ENCODE measurements at places on chromosomes 5 and 9.

- DNase-seq = no peak
Measured at GRCh38 chr9:109518621-109519335, 20.7 kb upstream of the PTPN3 start.

DNA sequence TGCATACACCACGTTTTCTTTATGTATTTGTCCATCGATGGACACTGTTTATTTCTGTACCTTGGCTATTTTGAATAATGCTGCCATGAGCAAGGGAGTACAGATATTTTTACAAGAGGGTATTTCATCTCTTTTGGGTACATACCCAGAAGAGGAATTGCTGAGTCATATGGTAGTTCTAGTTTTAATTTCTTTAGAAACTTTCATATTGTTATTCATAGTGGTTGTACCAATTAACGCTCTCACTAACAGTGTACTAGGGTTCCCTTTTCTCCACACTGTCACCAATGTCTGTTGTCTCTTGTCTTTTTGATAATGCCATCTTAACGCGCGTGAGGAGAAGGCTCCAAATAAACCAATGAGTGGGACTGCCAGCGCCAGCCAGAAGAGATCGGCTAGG is 257.6 kb upstream of the EDIL3 start:
- DNase-seq = no peak

GRCh38 chr9:136017289-136018190 is 56.4 kb upstream of the UBAC1 start:
- no peak for DNase-seq

DNA sequence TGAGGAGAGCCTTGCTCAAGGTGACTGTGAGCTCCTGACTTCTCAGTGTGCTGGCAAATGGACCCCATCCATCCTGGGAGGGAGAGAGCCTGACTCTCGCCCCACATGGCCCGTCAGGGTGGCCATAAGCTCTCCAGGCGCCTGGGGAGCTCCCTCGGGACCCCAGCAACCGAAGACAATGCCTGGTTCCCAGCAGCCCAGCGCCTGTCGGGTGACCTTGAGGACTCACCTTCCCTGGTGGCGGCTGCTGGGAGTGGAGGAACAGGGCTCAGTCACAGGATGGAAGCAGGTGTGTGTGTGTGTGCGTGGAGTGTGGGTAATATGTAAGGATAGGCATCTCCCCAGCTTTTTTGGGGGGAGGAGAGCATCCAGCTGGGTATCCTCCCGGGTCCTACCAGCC is 190.3 kb downstream of the MELK start:
- DNase-seq = no peak
